Activated CD8-positive, alpha-beta memory T cell treated with anti-CD3 and anti-CD28 coated beads for 24 hours (primary cell): ENCODE measurements at places on chromosomes 4 and X.
A peak's percentile ranks its signal among the peaks of the same experiment; 100 is the strongest.

- DNase-seq: no peak
Measured at GRCh38 chrX:12981880-12982279, 7.0 kb downstream of the TMSB4X start.

DNA sequence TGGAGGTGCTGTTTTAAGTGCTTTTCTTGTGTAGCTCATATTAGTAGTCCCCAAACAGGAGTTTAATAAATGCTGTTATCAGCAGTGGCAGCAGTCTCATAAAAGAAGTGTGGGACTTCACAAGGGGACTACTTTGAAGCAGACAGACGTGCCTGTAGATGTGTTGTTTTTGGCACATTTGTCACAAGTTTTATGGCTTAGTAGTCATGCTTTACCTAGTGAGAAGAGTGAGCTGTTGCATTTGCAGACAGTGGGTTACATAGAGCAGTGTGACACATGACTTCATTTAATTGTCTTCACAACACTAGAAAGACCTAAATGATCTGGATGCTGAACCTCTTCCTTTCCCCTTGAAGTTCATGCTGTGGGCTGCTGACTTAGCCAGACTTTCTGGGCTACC, 149.5 kb upstream of the MBNL3 start:
- DNase-seq: no peak

DNA sequence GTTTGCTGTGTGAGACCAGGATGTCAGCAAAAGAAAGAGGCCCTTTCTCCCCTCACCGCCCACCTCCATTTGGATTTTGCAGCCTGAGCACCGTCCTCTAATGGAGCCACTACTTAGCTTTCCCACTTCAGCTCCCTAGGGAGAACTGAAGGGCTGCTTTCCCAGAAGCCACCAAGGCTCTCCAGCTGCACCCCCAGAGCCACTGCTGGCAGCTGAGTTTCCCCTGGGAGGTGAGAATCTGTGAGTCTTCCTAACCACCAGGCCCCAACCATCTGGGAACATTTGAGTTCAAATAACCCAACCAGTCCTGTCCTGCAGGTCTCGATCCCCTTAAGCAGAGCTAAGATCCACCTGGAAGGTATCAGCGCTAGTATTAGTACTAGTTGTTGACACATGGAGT, 173.1 kb upstream of the USP9X start:
- no peak for DNase-seq

DNA sequence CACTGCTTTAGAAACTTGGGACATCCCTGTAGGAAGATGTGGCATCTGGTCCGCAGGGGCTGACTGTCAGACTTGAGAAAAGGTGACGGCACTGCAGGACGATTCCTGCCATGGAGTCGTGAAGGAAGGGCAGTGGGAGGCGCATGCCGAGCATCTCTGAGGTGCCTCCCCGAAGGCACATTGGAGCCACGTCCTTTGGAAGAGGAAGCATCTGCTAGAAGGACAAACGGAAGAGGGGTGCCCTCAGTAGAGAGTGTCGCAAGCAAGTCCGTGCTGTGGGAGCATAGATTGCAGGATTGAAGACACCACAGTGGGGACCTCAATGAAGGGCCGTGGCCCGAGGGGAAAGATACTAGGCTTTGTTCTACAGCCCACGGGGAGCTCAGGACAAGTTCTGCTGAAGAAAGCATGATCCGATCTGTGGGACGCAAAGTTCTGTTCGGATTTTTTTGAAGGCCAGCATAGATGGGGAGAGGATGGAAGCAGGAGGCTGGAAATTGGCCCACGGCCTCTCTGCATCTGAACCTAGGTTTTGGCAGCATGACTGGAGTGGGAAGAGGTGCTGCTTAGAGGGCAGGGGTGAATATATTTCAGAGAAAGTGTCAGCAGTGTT, 24.2 kb upstream of the HELT start:
- DNase-seq: no peak

DNA sequence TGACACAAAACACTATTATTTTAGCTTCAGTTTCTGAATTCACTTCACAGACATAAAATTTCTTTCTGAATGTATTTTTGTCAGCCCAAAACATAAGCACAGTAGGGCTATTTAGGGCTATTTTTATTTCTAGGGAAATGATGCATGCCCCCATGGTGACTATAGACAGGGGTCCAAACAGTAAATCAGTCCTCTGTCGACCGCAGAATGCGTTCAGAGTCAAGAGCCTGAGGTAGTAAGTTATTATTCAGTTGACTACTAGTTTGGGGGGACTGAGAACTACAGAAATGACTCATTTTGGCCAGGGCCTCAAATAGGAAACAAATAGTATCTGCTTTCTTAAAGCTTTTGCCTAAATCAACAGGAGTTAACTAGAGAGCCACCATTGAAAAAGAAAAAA, 414.4 kb downstream of the AFF2 start:
- DNase-seq: no peak

- no peak for DNase-seq
Measured at GRCh38 chrX:124395145-124395880, 49.0 kb downstream of the SH2D1A start.

GRCh38 chrX:70313503-70313902, 23.6 kb downstream of the KIF4A start:
- DNase-seq: no peak

GRCh38 chr4:30653291-30653690, 66.9 kb upstream of the PCDH7 start:
- no peak for DNase-seq

- peak; percentile 50 for DNase-seq
Measured at GRCh38 chrX:1679238-1679637, 64.4 kb downstream of the ASMT start.

DNA sequence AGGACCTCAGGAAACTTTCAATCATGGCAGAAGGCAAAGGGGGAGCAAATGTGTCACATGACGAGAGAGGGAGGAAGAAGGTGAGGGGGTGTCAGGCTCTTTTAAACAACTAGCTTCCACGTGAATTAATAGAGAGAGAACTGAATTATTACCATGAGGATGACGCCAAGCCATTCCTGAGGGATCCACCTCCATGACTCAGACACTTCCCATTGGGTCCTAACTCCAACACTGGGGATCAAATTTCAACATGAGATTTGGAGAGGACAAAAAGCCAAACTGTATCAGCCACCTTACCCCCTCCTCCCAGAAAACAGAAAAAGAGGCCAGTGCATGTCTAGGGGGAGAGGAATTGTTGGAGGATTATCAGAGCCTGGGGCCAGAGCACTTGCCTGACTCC, 40.4 kb upstream of the LAS1L start:
- no peak for DNase-seq

DNA sequence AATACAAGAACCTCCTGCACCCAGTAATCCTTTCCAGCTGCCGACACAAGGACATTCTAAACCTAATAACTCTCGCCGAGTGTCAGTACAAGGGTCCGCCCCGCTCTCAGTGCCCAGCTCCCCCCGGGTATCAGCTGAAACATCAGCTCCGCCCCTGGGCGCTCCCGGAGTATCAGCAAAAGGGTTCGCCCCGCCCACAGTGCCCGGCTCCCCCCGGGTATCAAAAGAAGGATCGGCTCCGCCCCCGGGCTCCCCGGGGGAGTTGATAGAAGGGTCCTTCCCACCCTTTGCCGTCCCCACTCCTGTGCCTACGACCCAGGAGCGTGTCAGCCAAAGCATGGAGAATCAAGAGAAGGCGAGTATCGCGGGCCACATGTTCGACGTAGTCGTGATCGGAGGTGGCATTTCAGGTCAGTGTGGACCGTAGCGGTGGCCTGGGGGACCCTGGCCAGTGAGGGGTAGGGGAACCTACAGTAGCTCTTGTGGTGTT, at the start of gene MAOA:
TSS of gene MAOA (plus strand) at position 295 of the 490 bp plus-strand sequence. CDS start at position 338, 43 bp downstream.
- peak; percentile 67 for DNase-seq

DNA sequence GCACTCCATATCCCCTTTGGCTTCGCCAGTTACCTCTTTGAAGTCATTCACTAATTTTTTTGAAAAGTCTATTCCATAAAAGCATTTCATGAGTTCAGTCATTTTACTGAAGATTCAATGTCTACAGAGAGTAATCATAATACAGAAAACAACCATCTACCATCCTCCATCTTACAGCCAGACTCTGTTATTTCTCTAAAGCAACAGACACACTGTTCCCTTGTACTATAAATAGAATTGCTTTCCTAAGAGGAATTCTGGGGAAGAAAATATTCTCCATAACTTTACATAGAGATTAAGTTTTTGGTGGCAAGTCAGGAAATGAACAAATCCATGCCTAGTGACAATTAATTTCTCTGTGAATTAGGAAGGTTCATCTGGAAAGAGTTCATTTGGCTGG, 37.0 kb downstream of the XK start:
- DNase-seq: no peak

DNA sequence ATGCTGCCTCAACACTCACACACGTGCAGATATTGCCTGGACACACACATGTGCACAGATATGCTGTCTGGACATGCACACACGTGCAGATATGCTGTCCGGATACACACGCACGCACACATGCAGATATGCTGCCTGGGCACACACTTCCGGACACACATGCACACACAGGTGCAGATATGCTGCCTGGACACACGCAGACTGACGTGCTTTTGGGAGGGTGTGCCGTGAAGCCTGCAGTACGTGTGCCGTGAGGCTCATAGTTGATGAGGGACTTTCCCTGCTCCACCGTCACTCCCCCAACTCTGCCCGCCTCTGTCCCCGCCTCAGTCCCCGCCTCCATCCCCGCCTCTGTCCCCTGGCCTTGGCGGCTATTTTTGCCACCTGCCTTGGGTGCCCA, 14.7 kb downstream of the FGFRL1 start:
- no peak for DNase-seq

DNA sequence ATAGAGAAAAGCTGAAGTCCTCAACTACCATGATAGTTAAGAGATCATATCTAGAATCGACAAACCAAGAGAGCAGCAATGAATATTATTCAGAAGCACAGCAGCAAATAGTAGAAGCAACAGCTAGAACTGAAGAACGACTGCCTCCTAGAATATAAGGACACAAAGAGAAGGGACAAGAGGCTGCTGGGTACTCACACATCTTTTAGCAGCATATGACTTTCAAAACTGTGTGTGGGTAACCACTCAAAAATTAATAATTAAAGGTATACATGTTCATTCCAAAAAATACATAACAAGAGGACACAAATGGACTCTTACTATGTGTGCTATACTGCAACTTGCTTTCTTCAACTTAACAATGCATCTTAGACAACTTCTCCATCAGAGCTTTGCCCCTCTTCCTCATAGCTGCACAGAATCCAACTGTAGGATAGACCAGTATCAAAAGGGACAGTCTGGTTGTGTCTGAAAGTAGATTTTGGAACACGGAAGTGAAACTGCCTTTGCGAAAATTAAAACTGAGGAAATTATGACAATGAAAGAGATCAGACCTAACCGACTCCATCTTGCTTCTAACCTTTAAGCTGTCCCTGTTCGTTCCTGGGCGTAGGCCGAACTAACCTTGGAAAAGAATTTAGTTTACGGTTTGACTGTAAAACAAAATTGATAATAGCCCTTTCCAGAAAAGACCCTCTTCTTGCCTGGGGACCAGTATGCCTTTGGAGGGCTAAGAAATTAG, 125.7 kb downstream of the SH3KBP1 start:
- DNase-seq: no peak

DNA sequence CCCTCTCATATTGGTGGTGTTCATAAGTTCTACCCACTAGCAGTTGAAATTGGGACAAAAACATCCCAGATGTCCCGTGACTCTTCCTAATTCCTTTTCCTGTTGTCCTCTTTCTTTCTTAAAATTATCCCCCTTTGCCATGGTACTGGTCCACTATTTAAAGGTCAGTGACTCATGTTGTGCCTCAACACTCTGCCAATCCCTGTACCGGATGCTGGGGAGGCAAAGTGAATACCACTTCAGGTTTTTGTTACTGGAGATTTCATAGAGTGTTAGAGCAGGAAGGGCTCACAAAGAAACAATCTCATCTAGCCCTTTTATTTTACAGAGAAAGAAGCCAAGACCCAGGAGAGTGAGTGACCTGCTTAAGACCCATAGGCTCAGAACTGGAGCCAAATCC, 24.6 kb downstream of the SEPTIN11 start:
- no peak for DNase-seq

DNA sequence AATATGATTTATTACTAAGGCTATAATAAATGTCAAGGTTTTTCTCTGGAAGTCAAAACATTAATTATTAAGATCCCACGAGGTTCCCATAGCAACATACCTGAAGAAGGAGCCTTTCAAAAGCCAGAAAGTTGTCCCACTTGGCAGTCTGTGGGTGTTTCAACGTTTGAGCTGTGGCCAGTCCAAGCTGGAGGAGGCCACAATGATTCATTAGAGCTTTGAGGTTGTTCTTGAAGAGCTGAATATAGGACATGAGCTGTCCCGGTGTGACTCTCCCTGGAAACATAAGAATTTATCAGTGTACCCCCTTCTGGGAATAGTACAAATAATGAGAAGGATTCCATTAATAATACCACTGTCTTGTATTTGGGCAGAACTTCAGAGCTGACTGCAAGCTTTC, 92.1 kb downstream of the SCFD2 start:
- DNase-seq: no peak

DNA sequence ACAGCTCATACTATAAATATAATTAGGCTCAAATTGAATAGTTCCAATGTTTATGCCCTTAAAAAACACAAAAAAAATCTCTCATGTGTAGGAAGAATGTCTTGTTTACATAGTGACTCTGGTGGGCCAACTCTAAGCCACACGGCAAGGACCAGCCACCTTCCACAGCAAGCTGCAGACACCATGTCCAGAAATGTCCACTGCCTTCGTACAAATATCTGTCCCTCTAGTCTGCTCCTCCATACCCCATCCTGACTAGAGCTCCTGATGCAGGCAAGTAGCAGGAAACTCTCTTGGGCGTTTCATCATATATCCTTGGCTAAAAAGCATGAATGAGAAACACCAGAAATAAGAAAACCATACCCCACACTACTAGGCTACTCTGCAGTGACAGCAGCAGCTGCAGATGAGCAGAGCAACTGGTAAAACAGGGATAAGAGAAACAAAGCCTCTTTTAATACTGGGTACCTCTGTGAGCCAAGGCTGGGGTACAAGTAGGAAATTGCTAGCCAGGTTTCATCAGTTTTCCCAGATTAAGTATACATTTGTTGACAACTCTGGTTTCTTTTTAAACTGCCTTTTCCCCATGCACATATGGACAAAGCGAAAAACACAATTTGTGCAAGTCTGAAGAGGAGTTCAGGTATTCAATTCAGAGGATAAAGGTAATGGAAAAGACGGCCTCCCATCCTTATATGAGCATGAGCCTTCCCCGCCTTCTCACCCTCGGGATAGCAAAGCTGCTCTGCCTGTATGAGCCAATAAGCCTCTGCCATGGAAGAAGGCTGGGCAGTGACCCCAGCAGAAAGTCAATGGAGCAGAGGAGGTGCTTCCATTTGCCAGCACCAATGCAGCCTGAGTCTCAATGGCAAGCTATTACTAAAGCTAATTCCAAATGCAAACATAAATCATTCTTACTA, 245.4 kb downstream of the DCLK2 start:
- DNase-seq: no peak

DNA sequence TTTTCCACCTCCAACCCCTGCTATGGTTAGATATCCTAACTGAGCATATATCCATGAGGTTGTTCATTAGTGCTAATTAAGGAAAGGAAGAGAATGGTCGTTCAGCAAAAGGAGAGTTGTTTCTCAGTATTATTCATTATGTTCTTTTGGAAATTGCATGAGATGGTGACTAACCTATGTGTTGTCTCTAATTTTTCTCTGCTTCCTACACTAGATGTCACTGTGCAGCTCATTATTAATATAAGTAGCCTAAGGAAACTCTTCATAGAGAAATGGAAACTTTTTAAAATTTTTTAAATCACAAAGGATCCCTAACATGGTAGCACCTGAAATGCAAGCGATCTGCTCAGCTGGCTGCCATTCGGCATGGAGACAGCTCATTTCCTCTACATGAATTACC, 67.7 kb upstream of the FAM9A start:
- no peak for DNase-seq

- no peak for DNase-seq
Measured at GRCh38 chr4:147950841-147951240, 219.0 kb downstream of the ARHGAP10 start.
